ENCODE measurements at places on chromosomes 5 and 9.

DNA sequence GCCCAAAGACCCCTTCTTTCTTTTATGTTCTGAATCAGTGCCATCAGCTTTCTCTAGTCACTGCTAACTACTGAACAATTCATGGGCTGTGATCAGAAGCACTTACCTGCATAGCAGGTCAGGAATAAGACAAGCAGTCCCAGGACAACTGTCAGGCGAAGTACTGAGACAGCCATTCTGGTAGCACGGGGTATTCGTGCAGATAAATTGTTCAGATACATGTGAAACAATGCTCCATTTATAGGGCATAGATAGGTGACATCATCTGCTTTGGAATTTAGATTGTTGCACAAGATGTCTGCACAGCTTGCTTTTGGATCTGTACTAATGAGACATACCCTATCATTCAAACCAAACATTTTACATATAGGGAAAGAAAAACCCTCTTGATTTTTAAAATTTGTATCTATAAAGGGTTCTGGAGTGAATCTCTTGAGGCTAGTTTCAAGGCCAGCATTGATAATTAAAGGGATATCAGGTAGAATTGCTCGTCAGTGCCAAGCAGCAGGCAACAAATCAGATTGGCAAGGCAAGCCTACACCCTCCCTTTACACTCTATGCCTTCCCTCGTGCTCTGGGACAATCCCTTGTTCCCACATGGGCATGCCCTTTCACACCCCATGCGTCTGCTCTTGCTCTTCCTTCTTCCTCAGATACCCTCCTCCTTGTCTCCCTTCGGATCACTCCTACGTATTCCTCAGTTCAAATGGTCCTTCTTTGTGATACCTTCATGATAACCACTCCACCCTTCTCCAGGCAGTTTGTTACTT is at the start of gene C5orf46:
Gene C5orf46, minus strand, starts transcription at position 213 of the 770 bp plus-strand sequence. Its CDS starts 37 bp downstream, at position 176.
- peak; percentile 26 for DNase-seq

DNA sequence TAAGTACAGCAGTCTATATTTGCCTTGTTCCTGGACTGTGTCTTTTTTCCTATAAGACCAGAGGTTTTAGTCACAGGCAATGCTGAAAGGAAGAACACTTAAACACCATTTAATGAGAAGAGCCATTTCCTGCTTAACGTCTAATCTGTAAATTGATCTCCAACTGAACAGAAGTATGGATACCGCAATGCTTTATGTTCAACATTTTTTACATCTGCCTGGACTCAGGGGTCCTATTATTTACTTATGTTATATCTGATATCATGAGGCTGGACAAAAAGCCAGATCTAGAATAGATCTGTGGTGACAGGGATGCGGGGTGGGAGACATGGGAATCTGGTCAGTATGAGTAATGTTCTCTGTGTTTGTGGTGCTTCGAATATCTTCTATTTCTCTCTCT is 334.6 kb upstream of the MPDZ start:
- peak; percentile 91 for DNase-seq

DNA sequence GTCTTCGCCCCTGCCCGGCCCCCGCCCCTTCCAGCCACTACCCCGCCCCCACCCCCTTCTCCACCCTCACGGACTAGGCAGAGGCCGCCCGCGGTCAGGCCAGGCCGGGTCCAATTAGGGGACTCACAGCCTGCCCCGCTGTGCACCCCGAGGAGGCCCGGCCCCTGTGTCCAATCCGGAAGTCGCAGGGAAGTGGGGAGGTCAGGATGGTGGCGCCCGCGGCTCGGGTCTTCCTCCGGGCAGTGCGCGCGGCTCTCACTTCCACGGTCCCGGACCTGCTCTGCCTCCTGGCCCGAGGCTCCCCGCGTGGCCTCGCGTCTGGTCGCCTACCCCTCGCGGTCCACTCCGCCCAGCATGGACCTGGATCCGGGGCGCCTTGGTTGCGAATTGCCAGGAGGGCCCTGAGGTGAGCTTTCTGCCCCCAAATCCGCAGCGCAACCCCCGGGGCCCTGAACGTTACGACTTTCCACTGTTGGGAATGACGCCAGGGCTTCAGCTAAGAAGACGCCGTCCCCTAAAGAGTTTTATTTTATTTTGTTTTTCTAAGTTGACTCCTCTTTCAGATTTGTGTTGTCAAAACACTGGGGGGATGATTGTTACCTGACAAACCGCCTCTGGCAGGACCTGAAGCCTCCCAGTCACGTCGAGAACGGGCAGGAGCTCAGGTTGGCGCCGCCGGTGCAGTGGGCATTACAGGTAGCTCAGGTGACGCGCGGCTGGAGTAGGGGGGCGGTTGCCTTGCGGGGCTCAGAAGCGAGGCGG is 763 bp upstream of the IRX2 start:
- no peak for DNase-seq

GRCh38 chr9:129322641-129323375 is 144.7 kb upstream of the IER5L start:
- DNase-seq: no peak

DNA sequence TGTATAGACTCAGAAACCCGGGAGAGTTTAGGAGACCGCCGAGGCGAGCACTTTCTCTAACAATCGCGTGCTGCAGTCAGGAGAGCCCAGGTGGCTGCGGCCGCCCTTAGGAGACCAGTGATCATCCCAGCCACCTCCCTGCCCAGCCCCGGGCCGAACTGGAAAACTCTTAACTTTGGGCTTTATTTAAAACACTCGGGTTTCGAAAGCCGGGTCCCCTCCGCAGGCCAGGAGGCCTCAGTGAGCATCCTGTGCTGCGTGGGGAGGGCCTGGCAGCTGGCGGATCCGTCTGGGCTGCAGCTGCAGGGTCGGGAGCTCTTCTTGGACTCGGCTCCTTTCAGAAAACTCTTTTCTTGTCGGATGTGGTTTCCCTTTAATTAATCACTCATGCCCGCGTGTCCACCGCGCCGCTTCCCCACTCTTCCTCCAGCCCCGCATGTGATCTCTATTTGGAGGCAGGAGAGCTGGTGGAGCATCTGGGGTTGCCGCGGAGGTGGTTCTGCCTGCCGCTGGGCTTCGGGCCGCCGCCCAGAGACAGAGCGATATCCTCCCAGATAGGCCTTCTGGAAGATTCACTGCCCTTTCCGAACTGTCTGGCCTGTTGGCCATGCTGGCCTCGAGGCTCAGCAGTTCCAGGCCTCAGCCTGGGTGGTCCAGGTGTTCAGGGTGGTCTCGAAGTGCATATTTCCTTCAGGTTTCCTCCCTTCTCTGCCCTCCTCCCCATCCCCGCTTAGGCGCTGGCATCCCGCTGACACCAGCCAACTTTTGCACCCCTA is 59.5 kb downstream of the TMEM174 start:
- no peak for DNase-seq

GRCh38 chr5:180120237-180121101 is 48.9 kb upstream of the RNF130 start:
- no peak for DNase-seq

DNA sequence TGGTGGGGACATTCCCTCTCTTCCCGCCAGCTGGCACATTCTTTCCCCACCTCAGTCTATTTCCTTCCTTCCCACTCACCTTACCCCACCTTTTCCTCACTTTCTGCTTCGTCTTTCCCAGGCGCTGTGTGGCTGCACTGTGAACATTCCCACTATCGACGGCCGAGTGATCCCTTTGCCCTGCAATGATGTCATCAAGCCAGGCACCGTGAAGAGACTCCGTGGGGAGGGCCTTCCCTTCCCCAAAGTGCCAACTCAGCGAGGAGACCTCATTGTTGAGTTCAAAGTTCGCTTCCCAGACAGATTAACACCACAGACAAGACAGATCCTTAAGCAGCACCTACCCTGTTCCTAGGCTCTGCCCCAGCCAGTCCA is 7.3 kb downstream of the DNAJB5 start:
- no peak for DNase-seq

DNA sequence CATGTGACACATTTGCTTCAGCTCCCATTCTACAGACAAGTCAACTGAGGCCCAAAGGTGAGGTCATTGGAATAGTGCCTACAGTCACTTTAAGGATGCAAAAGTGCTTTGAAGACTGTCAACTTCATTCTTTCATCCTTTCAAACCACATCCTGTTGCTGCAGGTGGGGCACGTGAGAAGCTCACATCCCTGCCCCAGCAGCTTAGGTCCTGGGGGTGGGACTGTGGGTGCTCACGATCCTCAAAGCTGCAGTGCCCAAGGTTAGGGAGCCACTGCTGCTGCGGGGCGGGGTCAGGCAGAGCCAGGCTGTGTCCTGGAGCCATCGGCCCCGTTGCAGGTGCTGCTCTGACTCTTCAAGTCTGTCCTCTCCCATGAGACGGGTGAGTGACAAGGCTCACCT is 57.9 kb upstream of the IER5L start:
- no peak for DNase-seq

All from A673 (cell line).